ENCODE measurements at places on chromosomes 12 and 14.

GRCh38 chr12:65859519-65859918, 35.2 kb downstream of the HMGA2 start:
- DNase-seq: no peak

GRCh38 chr14:86402545-86402944, 872.6 kb downstream of the FLRT2 start:
- DNase-seq: no peak

DNA sequence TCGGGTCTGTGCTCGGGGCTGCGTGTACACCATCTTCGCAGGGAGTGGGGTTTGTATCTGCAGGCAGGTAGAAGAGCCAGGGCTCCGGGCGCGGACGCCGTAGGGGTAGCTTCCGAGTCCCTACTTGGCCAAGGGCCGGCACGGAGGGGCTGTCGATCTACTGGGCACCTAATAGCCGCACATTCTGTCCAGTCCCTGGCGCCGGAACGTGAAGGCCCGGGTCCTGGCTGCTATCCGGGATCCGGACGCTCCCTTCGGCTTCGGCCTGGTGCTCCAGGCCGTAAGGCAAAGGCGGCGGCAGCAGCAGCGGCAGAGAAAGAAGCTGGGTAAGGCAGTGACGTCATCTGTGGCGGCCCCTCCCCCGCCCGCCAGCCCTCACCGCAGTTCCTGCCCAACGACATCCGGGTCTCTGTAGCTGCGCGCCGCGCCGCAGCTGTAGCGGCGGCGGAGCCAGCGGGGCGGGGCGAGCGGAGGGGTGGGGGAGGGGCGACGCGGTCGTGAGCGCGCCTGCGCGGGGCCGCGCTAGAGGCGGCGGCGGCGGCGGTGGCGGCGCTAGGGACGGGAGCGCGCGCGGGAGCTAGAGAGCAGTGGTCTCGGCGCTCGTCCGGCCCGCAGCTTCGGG, at the start of gene PPM1A:
TSS of gene PPM1A (plus strand) at position 525 of the 622 bp plus-strand sequence. CDS start 33,483 bp downstream, outside the sequence.
- peak; percentile 98 for DNase-seq

DNA sequence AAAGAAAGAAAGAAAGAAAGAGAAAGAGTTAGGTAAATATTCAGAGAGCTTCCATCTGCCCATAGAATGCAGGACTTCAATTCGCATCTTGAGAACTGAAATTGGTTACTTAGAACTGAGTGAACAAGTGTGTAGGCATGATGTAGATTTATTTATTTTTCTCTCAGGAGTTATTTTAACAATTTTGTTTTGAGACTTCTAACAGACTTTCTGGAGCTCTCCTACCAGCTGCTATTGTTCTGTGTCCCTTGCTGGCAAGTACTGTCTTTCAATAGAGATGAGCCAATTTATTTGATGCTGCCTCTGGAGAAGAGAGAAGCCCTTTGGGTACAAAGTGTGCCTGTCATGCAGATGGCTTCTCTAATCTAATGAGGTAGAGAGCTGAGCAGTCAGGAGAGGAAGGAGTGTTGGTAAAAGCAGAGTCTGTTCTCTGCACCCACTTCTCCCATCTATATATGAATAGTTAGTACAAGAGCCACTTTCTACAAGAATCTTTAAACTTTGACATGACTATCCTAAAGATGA, 67.0 kb downstream of the SYT1 start:
- no peak for DNase-seq

- peak; percentile 96 for DNase-seq
These were observed at the start of gene RNF212B for GRCh38 chr14:23237772-23238594. Gene RNF212B (plus strand): TSS chr14:23237936. CDS start chr14:23240346, 2,410 bp downstream.

DNA sequence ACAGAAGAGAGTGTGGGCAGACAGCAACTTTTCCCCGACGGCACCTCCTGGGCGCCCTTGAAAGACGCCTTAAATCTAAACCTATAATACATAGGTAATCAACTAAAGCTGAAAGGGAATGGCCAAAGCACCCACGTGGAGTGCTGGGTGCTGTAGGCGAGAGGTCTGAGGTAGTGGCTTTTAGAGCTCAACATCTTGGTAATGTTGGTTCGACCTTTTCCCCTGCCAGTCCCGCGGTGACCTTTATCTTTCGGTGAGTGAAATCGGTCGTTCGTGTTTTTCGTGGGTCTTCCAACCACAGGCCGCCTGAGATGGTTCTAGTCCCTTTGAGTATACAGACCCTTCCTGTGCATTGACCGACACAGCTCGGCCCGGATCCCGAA, 9.1 kb downstream of the OR6S1 start:
- no peak for DNase-seq

GRCh38 chr12:49796606-49797448, 31.4 kb downstream of the NCKAP5L start:
- no peak for DNase-seq

DNA sequence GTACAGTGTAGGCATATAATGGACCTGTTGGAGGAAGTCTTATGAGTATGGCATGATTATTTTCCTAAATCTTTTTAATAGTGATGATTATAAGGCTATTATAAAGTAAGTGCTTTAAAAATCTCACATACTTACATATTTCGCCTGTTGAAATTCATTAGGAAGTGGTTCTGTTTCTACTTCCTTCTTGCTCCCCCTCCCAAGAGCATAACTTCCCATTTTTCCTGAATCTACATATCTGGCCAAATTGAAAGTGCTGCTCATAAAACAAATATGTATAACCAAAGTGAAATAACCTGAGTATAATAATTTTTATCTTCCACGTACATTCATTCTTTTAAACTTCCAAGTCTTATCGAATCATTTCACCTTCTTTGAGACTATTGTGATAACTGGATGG, 455.6 kb upstream of the SEL1L start:
- no peak for DNase-seq

- no peak for DNase-seq
These were observed 51.1 kb downstream of the SLC25A47 start for GRCh38 chr14:100374270-100374669.

- no peak for DNase-seq
These were observed 57.5 kb downstream of the EML1 start for GRCh38 chr14:99850709-99851108.
